ENCODE measurements at places on chromosomes 3 and 15.

GRCh38 chr3:197613199-197613598 is 57.4 kb upstream of the BDH1 start:
- DNase-seq, result no peak

DNA sequence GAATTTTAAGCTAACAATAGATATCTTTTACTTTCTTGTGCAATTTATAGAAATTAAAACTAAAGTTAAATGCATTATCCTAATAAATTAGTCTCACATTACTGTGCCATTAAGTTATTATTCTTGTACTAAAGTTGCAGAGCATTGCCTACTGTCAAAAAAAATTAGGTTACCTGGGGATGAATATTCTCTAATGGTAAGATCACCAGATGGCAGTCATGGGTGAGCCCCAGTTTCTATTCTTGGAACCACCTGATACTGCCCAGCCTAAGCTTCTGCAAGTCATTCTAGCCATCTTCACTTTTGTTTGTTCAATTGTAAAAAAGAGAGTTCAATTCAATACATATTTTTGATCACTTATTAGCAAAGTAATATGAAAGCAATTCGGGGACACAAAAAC is 213.2 kb downstream of the CADM2 start:
- DNase-seq, result no peak

DNA sequence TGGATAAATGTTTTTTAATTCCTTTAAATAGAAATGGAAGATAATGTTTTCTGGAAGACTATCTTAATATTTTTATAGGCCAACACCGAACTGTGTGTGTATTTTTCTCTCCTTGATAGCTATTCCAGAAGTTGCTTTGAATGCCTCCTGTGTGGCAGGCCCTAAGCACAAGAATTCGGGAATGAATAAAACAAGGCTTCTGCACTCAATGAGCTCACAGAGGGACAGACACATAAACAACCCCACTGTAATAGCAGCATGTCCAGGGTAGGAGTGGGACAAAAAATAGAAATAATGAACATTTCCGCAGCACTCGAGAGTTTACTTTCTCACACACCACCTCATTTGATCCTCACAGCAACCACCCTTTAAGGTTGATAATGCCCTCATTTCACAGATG is 18.0 kb downstream of the SRGAP3 start:
- DNase-seq, result no peak

GRCh38 chr3:60573494-60573893 is 677.8 kb downstream of the FHIT start:
- DNase-seq, result no peak

GRCh38 chr3:126406389-126407296 is 11.9 kb downstream of the CFAP100 start:
- DNase-seq, result no peak

- no peak for DNase-seq
Observed at GRCh38 chr15:89364741-89365450, 30.3 kb upstream of the POLG start.

DNA sequence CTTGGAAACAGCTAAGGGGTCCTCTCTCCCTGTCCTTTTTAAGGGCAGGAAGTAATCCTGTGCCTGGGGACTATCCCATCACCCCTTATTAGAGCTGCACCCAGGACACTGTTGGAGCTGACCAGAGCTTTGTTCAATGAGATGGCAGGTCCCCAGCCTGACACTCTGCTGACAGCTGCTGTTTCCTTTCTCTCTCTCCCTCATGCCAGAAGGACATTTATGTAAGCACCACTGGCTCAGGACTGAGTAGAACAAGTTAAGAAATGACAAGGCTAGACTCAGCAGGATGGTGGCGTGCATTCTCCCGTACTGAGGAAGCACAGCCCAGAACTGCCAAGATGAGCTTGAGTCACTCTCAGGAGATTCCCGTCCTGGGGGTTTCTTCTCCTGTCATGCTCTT is 17.3 kb downstream of the GJD2 start:
- DNase-seq, result no peak

- DNase-seq, result no peak
Observed at GRCh38 chr3:30440880-30441279, 165.5 kb upstream of the TGFBR2 start.

- DNase-seq, result no peak
Observed at GRCh38 chr15:85837011-85837433, 42.3 kb upstream of the KLHL25 start.

GRCh38 chr3:167851749-167852148 is 116.2 kb downstream of the SERPINI1 start:
- no peak for DNase-seq

GRCh38 chr15:58669108-58669507 is 80.4 kb downstream of the ADAM10 start:
- DNase-seq, result no peak

DNA sequence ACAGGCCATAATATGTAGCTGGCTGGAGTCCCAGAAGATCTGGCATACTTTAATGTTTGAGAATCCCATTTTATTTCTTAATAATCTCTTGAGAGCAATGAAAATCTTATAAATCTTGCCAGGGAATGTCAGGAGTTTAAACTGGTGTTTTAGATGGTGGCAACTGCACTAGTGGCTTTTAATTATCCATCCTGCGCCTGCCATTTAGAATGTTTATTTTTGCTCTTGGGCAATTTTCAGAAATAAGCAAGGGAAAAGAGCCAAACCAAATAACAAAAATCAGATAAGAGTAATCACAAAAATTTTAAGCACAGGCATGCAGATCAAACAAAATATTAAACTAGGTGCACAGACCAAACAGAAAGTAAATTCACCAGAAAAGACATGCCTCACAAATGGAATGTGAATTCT is 41.9 kb upstream of the UBP1 start:
- no peak for DNase-seq

- no peak for DNase-seq
Observed at GRCh38 chr3:53242155-53242554, 13.7 kb downstream of the TKT start.

DNA sequence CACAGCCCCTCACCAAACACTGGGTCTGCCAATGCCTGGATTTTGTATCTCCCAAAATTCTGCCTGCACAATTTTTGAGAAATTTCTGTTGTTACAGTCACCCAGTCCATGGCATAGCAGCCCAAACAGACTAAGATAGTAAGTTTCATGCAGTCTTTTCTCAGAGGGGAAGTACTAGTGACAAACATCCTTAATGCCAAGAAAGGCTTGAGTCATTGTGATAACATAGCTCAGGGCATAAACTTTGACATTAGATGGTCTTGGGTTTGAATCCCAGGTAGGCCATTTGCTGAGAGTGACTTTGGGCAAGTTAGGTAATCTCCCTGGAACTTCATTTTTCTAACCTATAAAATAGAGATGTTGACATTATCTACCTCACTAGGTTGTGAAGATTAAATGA is 36.1 kb upstream of the PFN2 start:
- no peak for DNase-seq

DNA sequence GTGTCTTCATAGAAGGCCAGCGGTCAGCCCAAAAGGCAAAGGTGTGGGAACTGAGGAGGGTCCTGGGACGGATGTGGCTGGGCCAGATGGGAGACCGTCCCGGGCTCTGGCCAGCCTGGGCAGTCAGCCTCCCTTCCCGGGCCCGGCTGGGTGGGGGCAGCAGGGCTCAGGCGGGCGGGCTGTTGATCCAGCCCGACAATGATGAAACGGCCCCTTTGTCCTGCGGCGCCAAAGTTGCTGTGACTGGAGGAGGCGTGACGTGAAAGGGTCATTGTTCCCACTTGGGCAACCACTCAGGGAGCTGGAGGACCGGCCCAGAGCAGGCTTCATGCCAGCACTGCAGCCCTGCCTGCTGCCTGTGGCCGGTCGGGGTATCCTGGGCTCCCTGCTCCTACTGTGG is 16.5 kb downstream of the DUSP7 start:
- DNase-seq, result no peak

- DNase-seq, result no peak
Observed at GRCh38 chr3:185024966-185025365, 127.9 kb downstream of the C3orf70 start.

GRCh38 chr3:160091441-160091840 is 102.8 kb downstream of the IL12A start:
- DNase-seq, result no peak

- no peak for DNase-seq
Observed at GRCh38 chr3:172868582-172869200, 118.2 kb downstream of the ECT2 start.

GRCh38 chr3:150844484-150844883 is 60.8 kb downstream of the MINDY4B start:
- DNase-seq, result no peak

- DNase-seq, result no peak
Observed at GRCh38 chr15:70578196-70578595, 185.2 kb downstream of the UACA start.

GRCh38 chr15:60871731-60872130 is 357.4 kb downstream of the RORA start:
- DNase-seq, result no peak

DNA sequence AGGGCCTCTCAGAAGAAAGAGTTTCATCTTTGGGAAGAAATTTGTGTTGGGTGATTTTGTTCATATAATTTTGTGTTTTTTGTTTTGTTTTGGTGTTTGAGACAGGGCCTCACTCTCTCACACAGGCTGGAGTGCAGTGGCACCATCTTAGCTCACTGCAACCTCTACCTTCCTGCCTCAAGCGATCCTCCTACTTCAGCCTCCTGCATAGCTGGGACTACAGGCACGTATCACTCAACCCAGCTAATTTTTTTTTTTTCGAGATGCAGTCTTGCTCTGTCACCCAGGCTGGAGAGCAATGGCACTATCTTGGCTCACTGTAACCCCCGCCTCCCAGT is 29.0 kb upstream of the PIK3CB start:
- DNase-seq, result no peak

DNA sequence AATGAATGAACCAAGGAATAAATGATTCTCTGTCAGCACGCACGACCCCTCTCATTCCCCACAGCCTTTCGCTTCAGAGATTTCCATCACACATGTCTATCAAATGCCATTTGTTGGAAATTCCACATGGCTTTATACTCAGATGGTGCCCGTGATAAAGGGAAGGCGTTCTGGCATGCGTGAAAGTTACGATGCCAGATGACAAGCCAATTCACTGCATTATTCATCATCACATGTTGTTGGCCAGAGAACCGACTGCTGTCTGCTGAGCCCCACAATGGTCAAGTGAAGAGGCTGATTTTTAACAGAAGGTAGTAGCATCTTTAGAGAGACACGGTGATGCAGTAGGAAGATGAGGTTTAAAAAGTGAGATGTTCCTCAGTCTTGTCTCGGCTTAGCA is 74.1 kb upstream of the FRMD4B start:
- DNase-seq, result no peak

DNA sequence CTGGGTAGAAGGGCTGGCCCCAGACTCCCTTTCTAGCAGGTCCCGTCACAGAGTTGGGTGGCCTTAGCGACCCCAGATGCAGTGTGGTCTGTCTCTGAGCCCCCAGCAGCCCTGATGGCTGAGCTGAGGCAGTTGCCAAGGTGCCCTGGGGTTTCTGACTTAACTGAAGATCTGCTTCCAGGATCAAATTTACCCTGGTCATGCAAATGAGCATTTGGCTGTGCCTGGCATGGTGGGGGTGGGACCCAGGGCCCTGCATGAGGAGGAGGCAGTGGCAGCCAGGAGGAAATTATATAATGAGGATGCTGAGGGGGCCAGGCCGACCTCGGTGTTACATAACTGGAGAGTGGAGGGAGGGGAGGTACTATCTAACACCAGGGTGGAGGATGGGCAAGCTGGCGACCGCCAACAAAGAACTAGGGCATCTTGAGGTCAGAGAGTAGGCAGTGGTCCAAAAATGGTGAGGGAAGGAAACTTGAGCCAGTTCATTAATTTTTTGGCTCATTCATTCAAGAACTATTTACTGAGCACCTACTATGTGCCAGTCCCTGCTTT is 16.4 kb downstream of the PLEKHO2 start:
- DNase-seq, result no peak
